ENCODE measurements at places on chromosomes 7 and 10. TPM values are rescaled to one million over a fixed set of nuclear protein-coding genes. Genes with fewer than 3 reads are reported as not detected.
A peak's percentile ranks its signal among the peaks of the same experiment; 100 is the strongest.

DNA sequence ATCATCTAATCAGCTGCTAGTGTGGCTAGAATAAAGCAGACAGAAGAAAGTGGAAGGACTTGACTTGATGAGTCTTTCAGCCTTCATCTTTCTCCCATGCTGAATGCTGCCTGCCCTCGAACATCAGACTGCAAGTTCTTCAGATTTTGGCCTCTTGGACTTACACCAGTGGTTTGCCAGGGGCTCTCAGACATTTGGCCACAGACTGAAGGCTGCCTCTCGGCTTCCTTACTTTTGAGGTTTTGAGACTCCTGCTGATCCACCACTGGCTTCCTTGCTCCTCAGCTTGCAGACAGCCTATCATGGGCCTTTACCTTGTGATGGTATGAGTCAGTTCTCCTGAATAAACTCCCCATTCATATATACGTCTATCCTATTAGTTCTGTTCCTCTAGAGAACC, 26.0 kb downstream of the PLPP4 start:
- no peak for DNase-seq

DNA sequence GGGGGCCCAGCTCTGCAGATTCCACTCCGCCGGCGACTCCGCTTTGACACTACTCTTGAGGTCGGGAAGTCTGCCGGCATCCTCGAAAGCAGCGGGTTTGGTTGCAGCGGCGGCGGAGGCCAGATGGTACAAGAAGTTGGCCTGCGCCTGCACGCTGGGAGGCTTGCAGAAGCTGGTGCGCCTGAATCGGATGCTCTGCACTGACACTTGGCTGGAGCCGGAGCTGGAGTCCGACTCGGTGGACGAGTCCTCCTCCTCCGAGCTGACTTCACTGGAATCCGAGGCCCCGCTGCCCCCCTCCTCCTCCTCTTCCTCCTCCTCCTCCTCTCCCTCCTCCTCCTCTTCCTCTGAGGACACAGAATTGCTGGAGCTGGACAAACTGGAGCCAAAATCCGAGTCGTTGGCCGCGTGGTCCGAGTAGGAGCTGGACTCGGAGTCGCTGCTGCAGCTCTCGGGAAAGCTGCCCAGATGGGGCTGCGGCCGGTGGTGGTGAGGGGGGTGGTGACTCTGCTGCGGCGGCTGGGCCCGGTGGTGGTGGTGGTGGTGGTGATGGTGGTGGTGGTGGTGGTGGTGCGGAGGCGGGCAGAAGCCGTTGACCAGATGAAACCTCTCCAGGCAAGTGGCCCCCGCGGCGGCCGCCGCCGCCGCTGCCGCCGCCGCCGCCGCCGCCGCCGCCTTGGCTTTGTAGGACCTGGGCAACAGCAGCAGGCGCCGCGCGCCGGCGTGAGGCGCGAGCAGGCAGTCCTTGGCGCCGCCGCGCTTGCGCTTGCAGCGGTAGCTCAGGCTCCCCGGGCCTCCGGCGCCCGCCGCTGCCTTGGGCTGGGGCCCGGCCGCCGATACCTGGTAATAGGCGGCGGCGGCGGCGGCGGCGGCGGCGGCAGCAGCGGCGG, 9.0 kb downstream of the SKIDA1 start:
- peak; percentile 93 for DNase-seq

GRCh38 chr10:36725581-36726520, 399.5 kb upstream of the ANKRD30A start:
- peak; percentile 94 for DNase-seq

DNA sequence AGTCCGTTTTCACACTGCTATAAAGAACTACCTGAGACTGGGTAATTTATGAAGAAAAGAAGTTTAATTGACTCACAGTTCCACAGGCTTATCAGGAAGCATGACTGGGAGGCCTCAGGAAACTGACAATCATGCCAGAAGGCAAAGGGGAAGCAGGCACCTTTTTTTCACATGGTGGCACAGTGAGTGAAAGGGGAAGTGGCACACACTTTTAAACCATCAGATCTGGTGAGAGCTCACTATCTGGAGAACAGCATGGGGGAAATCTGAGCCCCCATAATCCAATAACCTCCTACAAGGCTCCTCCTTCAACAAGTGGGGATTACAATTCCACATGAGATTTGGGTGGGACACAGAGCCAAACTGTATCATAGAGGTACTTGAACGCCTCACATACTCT, 30.0 kb downstream of the AGR3 start:
- DNase-seq = no peak

GRCh38 chr10:13712837-13713581, 126.2 kb downstream of the PRPF18 start:
- peak; percentile 94 for DNase-seq

DNA sequence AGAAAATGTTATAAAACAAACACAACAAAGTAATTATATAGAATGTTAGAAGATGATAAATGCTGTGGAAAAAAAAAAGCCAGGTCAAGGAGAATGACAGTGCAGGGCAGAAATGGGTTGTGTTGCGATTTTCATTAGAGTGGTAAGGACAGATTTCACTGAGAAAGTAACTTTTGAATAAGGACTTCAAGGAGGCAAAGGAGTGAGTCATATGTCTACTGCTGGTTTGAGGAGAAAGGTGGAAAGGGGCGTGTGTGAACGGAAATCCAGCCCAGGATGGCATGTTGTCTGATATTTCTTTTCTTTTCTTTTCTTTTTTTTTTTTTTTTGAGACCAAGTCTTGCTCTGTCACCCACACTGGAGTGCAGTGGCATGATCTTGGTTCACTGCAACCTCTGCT, 12.3 kb upstream of the DLD start:
- DNase-seq = no peak

MRPL43 gene
- total RNA-seq = 55.7 TPM

DNA sequence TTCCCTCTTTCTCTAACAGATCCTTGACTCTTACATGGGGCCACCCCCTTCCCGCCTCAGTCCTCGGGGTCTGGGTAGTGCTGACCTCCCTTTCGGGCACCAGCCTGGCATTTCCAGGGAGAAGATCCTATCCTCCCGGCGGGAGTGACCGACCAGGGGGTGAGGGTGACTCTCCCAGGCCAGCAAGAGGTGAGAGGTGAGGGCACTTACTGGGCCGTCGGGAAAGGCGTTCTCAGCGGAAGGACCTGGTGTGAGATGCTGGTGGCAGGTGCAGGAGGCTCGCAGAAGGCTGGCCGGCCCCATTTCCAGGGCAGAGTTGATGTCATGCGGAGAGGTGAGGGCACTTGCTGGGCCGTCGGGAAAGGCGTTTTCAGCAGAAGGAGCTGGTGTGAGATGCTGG, 4.2 kb upstream of the FOXL3 start:
- peak; percentile 34 for DNase-seq

NEUROD6 gene
- not detected for total RNA-seq

DNA sequence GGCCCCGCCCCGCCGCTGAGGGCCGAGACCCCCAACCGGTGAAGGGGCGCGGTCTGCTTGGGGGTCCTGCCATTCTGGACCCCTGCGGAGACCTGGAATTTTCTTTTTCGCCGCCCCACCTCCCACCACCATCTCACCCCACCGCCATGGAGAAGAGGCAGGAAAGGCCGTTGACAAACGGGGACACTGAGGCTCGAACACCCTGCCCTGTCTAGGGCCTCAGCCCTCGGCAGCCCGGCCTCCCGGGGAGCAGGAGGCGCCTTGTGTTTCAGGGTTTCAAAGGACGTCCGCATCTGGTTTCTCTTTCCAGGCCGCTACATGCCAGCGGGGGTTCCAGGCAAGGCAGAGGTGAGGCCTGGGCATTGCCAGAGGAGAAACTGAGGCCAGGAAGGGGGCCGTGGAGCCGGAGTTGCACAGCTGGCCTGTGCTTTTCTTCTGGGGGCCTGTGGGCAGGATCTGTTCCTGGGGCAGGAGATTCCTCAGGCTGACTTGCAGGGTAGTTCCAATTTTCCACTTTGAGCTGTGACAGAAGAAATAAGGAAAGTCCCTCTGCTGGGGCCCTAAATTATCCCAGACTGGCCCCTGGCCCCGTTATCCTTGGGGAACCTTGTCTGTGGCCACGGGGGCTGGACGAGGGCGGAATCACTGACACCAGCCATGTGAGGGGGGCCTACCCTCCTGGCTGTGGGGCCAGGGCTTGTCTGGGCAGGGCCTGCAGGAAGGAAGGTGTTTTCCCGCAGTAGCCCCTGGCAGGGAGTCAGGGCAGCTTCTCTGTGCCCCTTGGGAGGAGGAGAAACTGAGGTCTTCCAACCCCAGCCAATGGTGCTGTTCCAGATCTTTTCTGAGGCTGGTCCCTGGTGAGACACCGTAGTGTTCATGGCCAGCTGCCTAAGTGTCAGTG, 900 bp upstream of the MICALL2 start:
- DNase-seq = no peak

DNA sequence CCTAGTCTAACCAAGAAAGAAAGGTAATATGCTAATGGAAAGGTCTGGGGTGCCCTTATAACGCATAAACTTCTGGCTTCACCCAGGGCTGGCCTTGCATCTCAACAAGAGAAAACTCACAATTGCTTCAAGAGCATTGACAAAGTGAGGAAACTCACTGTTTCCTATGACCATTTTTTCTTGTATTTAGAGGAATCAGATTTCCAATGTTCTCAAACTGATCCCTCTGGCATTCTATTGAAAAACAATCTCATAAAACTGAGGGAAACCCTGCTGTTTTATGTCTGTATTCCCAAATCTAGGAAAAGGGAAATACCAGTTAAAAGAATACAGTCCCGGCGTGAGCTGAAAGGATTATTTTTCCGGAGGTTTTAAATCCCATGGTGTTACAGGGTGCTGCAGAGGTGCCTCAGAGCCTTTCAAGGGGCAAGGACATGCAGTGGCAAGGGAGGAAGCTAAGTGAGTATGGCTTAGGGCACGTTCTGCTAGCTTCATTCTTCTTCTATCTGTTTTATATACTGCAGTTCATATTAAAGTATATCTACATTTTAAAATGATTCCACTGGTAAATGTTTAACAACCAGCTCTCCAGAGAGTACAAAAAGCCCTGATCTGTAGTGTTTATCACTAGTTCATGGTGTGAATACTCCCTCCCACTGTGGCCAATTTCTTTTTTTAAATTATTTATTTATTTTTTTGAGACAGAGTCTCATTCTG, 68.7 kb downstream of the CAV1 start:
- no peak for DNase-seq

All from osteoblast (primary cell).